ENCODE measurements at places on chromosomes 7 and 10. TPM values are rescaled to one million over a fixed set of nuclear protein-coding genes. Genes with fewer than 3 reads are reported as not detected.

ZNF467 gene
- 12.1 TPM for total RNA-seq

FGFR2 gene
- total RNA-seq, result 123 TPM

MRPS16 gene
- 25.3 TPM for total RNA-seq

CCAR1 gene
- total RNA-seq, result 41.4 TPM

NME8 gene
- 2.1 TPM for total RNA-seq

CPXM2 gene
- total RNA-seq, result 6.0 TPM

MSANTD7 gene
- 10.7 TPM for total RNA-seq

AGMO gene
- total RNA-seq, result 0.58 TPM

GRCh38 chr10:93392121-93392520, 90.0 kb downstream of the MYOF start:
- DNase-seq, result no peak

- no peak for DNase-seq
Measured at GRCh38 chr7:91082038-91082437, 182.2 kb upstream of the FZD1 start.

- DNase-seq, result no peak
Measured at GRCh38 chr7:68969571-68969970, 628.7 kb upstream of the AUTS2 start.

GRCh38 chr7:34430456-34430855, 227.6 kb upstream of the NPSR1 start:
- no peak for DNase-seq
